ENCODE measurements at places on chromosomes 1 and 21.

GRCh38 chr1:34129630-34130029 lies 35.4 kb downstream of the CSMD2 start:
- no peak for DNase-seq

GRCh38 chr21:44949779-44950198 lies 10.0 kb downstream of the SLX9 start:
- peak; percentile 98 for DNase-seq

GRCh38 chr1:156428746-156429288 lies 59.8 kb downstream of the RHBG start:
- DNase-seq: no peak

DNA sequence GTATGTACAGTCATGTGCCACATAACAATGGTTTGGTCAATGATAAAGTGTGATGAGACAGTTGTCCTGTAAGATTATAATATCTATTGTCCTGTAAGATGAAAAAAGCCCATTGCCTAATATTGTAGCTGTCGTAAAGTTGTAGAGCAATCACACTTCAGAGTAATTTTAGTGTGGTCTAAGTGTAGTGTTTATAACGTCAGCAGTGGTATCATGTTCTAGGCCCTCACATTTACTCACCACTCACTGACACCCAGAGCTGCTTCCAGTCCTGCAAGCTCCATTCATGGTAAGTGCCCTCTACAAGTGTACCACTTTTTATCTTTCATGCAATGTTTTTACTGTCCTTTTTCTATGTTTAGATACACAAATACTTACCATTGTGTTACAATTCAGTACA lies 259.9 kb upstream of the RAB4A start:
- DNase-seq: no peak

DNA sequence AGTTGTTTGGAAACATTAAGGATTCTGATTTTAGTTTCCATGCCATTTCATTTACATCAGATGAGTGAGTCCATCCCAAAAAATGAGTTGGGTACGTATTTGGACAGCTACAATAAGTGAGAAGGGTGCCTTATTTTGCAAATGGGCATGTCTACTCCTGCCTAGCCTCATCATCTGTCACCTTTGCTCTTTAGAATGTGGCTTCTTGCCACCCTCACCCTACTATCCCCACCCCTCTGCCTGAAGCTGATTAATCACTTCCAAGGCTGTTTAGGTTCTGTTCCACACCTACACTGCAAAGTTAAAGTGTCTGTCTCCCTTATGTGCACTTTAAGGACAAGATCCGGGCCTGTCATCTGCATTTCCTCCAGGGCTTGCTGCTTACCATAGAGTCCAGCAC lies 61.2 kb downstream of the ST6GALNAC5 start:
- no peak for DNase-seq

DNA sequence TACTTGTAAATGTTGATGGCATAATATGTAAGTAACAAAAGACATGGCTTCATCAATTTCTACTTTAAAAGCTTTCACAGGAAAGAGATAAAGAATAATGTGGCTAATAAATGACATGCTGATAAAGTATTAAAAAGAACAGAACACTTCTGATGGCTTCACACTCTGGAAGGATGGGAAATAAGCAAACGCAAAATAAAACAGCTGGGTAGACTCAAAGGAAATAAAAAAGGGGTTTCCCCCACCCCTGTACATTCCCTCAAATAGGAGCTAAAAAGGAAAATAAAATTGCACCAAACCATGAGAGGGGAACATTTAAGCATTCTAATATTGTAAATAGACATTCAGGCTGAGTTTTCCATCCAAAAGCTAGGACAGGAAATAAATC lies 27.0 kb upstream of the DYRK1A start:
- DNase-seq: no peak

GRCh38 chr1:147824798-147825197 lies 64.4 kb upstream of the GJA5 start:
- no peak for DNase-seq

- DNase-seq: peak; percentile 14
Observed at GRCh38 chr1:108570128-108570527, 10.2 kb downstream of the EEIG2 start.

Data from HuH-7 (cell line).